COLO829 (cell line): ENCODE measurements at places on chromosomes 2 and 18.

GRCh38 chr2:85750587-85751575, 2.9 kb upstream of the ATOH8 start:
- no peak for DNase-seq

DNA sequence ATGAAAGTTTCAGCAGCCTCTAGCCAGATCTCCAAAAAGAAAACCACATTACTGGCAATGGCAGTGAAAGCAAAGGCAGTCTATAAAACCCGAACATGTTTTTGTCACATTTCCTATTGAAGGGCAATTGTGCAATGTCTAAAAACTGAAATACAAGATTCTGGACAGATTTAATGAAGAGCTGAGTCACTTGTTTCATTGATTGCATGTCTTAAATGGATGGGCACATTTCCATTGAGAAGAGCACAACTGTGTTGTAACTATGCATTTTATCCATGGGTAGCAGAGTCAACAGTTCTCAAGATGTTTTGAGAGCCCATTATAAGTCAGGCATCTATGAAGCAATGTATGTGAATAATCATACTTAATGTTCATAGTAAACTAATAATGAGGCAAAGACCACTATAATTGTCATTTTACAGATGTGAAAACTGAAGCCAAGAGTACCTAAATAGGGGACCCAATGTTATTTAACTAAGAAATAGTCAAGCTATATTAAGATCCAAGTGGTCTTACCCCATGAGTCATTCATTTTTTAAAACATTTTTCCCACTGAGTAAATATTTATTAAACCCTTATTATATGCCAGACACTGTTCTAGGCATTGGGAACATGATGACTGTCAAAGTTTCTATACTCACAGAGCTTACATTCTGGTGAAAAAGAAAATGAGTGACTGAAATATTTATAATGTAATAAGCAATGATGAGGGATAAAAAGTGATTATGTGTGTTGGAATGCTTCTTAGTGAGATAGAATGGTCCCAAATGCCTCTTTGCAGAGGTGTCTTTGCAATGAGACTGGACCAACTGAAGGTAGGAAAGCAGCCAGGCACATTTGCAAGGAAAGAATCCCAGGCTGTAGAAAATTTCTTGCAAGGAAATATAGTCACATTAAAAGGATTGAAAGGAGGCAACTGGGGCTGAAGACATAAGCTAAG, 818.9 kb upstream of the ACVR2A start:
- no peak for DNase-seq

- no peak for DNase-seq
Observed at GRCh38 chr18:8706791-8707555, 1.6 kb downstream of the MTCL1 start.

DNA sequence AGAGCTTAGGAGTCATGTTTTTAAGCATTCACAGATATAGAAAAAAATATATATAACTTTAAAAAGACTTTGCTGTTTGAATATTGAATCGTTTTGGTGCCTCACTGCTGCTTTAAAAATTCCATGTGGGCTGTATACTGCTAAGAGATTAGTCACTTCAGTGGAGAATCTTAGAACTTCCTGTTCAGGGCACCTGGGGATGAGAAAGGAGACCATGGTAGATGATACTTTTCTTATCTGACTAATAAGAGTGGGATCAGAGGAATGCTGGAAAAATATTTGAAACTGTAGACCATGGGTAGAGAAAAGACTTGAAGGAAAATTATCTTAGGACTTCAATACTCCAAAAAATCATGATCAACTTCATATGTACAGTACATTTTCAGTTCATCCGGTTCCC, 442.2 kb upstream of the SETBP1 start:
- no peak for DNase-seq

DNA sequence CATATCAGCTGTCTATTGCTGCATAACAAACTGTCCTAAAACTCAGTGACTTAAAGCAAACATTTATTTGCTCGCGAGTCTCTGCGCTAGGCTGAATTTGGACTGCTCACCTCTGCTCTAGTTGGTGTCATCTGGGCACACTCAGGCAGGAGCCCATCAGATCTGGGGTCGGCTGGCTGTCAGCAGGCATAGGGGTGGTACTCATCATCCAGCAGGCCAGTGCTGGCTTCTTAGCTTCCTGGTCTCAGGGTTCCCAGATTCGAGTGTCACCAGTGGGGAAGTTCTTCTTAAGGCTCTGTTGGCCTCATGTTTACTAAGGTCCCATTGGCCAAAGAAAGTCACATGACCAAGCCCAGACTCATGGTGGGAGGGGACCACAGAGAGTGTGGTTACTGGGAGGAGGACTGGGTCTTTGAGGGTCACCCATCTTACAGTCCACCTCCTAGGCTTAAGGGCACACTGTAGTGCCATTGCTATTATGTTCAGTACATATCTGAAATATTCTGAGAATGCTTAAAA, 71.6 kb upstream of the ATG16L1 start:
- DNase-seq: no peak

GRCh38 chr18:11955239-11956029, 25.9 kb upstream of the IMPA2 start:
- no peak for DNase-seq

DNA sequence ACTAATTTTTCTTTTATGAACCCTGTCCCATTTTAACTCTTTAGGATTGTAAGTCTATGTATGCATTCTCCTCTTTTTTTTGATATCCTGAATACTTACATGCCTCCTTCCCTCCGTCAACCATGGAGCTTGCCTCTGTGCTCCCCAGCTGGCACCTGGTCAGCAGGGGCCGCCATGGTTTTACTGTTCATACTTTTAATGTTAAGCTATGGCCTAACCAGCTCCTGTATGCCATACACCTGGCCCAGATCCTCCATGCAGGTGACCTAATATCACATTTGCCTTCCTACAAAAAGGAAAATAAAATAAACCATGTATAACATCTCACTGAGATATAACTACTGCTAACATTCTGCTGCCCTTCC, 283.1 kb upstream of the TRIB2 start:
- no peak for DNase-seq

- no peak for DNase-seq
Observed at GRCh38 chr2:206962966-206963365, 23.6 kb downstream of the CPO start.

GRCh38 chr2:204072443-204073324, 136.1 kb downstream of the ICOS start:
- DNase-seq: peak; percentile 73

DNA sequence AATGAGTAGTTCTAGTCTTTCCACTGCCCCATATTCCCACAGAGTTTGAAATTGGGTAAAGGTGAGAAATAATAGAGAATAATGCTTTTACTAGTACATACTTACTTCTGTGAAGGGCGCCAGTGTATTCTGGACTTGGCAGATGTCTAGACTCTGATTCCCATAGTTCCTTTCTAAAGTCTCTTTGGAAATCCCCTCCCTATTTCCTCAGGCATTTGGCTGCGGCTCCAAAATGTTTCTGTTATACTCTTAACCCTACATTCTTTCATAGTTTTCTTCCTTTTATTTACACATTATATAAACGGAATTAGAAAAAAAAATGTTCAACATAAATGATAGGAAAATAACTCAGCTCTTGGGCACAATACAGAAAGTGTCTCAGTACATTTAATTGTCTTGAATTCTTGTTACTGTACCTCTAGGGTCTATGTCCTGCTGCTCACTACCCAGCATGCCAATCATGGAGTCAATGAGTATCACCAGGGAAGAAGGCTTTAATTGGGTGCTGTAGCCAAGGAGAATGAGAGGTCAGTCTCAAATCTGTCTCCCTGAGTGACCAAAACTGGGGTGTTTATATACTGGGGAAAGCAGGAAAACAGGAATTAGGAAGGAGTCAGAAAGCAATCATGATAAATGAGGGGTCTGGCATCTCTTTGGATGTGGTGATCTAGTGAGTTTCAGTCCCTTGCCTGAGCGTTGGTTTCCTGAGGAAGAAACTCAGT, 147.8 kb upstream of the MMADHC start:
- DNase-seq: no peak

GRCh38 chr18:49339146-49339545, 121.3 kb downstream of the DYM start:
- DNase-seq: no peak

DNA sequence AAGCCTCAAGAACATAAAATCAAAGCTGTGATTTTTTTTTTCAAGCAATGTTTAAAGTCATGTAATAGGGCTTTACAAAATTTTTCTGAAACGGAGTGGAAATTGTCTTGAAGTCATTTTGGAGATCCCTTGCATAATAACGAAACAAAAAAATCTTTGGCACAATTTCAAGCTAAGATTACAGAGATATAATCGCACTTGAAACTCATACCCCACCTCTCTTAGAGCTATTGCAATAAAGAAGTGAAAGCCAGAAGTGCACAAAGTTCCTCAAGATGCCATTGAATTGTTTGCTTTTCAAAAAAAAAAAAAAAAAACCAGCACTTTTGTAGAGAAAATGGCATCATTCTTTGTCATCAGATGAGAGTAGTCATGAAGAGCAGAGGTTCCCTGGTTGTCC, 152.3 kb downstream of the PAX3 start:
- no peak for DNase-seq

DNA sequence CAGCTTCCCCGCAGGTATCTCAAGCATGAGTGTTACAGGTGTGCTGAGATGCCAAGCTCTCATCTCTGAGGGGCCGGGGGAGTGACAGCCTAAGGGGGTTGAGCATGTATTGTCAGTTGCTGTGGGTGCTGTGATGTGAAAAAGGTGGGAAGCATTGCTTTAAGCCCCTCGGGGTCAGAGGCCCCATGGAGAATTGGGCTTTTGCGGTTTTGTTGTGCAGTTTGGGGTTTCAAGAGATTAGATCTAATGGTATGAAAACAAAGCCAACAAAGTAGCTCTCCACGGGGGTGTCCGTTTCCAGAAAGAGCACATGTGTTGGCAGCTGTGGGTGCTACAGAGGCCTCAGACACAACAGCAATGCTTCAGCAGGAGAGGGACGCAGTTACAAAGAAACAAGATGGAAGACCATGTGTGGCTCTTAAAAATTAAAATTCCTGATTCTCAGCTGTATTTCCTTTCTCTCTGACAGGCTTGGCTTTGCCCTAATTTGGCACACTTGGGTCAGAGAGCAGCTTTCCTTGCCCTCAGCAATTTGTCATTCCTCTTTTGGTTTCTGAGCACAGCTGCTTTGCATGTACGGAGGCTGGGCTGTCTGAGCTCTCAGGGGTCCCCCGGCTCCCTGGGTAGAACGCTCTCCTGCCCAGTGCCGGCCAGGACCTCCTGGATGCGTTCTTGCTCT, 69.9 kb downstream of the TMEM247 start:
- no peak for DNase-seq

DNA sequence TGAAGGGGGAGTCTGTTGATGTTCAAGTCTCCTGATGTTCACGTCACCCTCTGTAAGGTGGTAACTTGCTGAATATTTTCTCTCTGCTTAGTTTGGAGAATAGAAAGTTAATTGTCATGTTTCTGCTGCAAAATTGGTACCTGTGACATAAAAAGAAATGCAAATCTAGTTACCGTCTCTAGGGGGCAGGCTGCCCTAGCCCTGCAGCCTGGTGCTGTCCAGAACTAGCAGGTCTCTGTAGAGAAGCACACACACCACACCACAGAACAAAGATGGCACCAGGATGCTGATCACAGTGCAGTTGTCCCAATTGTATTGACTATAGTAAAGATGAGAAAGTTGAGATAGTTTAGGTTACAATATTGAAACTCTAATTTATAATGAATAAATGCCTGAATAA, 47.0 kb downstream of the SLC9A4 start:
- peak; percentile 50 for DNase-seq

GRCh38 chr2:57479981-57480380, 566.6 kb upstream of the VRK2 start:
- no peak for DNase-seq

- DNase-seq: no peak
Observed at GRCh38 chr18:8142932-8143331, 466.3 kb upstream of the RAB12 start.

DNA sequence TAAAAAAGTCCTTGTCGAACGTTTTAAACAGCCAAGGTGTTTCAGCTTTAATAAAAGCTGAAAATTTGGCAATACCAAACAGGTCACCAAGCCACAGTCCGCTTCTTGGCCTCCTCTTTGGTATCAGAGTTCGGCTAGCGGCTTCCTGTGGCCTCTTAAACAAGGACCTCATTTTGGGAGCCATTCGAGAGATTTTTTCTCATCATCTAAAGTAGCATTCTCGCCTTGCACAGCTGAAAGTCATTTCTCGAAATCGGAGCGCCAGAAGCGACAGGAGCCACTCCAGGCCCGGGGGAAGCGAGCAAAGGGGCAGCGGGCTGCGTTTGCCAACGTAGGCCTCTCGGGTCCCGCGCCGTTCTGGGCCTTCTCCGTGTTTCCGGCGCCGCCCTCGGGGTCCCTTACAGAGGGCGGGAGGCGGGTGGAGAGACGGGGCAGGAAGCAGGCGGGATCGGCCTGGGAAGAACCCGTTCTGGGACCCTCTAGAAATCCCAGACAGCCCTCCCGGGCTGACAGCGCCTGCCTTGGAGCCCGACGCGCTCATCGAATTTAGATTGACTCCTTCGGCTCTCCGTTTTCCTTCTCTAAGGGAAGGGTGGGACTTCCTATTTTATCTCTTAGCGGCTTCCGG, 522 bp upstream of the ZNF407 start:
- DNase-seq: peak; percentile 20

DNA sequence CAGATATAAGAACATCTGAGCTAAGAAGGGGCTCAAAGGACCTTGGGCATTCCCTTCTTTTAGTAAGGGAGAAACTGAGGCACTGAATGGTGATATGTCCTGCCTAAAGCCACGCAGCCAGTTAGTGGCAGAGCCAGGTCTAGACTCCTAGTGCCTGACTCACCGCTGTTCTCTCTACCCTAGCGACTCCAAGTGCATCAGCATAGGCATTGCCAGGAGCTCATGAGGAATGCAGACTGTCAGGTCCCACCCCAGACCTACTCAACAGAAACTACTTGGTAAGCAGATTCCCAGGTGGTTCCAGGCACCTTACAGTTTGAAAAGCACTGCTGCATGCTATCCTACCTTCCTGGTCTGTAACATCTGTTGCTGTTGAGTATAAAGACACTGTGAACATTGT, 158.9 kb downstream of the MSH2 start:
- no peak for DNase-seq

DNA sequence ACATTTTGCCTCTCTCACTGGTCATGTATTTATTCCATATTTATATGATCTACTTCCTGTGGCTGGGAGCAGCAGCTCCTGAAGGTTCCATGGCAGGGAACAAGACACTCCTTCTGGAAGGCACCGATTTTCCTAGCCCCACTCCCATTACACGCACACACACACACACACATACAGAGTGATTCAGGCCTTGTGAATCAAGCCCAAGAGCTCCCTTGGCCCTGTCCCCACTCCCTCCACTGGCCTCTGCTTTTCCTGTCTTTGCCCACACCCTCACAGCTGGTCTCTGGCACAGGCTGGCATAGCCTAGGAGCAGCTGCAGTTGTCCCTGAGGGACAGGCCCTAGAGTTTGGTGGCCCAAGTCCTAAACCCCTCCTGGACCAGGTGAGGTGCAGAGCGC, 201.7 kb downstream of the NAPG start:
- DNase-seq: no peak

- DNase-seq: no peak
Observed at GRCh38 chr2:34104601-34105000, 505.5 kb upstream of the FAM98A start.

DNA sequence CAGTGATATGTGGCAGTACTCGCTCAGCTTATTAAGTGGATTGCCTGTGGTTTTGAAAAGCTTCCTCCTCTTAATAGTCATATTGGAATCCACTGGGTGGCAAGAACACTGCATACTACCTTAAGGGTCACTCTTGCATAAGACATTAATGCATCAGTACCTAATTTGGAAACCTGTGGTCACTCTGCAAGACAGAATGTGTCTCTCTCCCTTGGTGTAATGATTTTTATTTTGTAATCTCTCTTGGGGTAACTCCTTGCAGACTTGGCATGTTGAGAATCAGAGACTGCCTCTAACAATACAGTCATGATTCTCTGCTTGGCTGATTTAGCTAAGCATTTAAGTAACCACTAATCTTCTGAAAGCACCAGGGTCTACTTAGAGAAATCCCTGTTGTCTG, 33.0 kb upstream of the IER3IP1 start:
- no peak for DNase-seq
